ENCODE measurements at places on chromosomes 13 and 19. TPM values are rescaled to one million over a fixed set of nuclear protein-coding genes. Genes with fewer than 3 reads are reported as not detected.

DNA sequence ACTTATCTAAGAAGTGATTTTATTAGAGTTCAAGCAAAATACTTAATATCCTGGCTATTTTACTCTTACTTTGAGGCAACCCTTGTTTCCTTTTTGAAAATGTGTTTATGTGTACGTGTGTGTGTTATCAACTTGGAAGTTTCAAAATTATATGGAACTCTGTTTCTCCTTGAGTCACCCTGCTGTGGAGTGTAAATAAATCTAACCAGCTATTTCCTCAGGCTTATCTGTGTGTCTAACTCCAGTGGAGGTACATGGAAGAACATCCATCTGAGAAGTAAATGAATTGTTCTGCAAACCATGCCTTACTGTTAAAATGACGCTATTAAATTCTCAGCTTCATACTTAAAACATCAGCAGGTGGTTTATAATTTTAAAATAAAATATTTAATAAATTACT is 583.4 kb upstream of the SLITRK5 start:
- peak overlapping the region; percentile 73 for H3K27ac ChIP-seq
- H3K4me1 ChIP-seq, result peaks cover 3% of the 10 kb centered on the region
- no peaks in the 10 kb centered on the region for H3K27me3 ChIP-seq
- no peak overlapping the region for H3K4me3 ChIP-seq
- no peaks in the 10 kb centered on the region for H3K36me3 ChIP-seq
- peak; percentile 75 for DNase-seq

DNA sequence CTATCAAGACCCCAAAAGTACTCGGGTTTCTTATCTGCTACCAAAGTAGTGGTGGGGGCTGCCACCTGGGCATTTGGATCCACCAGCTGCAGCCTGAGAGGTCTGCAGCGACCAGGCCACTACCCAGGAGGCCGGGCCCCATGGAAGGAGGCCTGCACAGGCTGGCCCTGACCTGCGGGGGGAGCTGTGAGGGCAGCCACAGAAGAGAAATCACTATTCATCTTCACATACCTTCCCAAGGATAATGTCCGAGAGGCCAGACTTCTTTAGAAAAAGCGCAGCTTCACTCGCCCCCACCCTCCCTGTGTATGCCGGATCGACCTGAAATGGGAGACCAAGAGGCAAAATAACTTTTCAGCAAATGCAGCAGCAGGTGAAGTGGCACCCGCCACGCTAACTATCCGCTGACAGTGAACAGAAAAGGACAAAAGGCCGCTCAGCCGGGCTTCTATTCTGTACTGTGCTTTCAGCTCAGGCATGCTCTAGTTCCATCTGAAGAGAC is 30.1 kb downstream of the EPS15L1 start:
- H3K4me3 ChIP-seq, result no peak overlapping the region
- peaks cover 11% of the 10 kb centered on the region for H3K4me1 ChIP-seq
- H3K27me3 ChIP-seq, result no peaks in the 10 kb centered on the region
- DNase-seq, result no peak
- no peak overlapping the region for H3K27ac ChIP-seq

DNA sequence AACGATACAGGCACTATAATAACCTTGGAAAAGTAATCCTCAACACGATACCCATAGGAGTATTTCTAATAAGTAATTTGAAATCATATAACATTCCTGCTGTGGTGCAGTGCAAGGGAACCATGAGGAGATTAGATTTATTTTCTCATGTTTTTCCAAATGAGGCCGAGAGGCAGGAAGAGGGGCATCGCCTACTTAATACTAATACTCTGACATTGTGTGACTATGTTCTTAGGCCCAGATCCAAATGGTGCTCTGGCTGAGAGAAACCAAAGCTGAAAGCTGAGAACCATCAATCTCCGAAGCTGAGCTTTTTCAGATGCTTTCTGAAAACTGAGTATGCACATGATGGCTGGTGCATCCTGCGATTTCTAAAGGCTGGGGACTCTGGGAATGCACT is 248.0 kb upstream of the MAB21L1 start:
- H3K27ac ChIP-seq, result no peak overlapping the region
- peaks cover 8% of the 10 kb centered on the region for H3K4me1 ChIP-seq
- no peak overlapping the region for H3K4me3 ChIP-seq
- H3K27me3 ChIP-seq, result no peaks in the 10 kb centered on the region

- H3K4me1 ChIP-seq, result no peaks in the 10 kb centered on the region
- H3K4me3 ChIP-seq, result no peak overlapping the region
- no peaks in the 10 kb centered on the region for H3K27me3 ChIP-seq
- H3K36me3 ChIP-seq, result no peaks in the 10 kb centered on the region
- no peak for DNase-seq
Measured at GRCh38 chr13:19882231-19882630, 18.8 kb upstream of the ZMYM5 start.

GRCh38 chr13:82165396-82166174 is 1716.7 kb downstream of the SLITRK1 start:
- H3K27me3 ChIP-seq, result no peaks in the 10 kb centered on the region
- no peak overlapping the region for H3K27ac ChIP-seq
- H3K4me1 ChIP-seq, result no peaks in the 10 kb centered on the region
- no peak overlapping the region for H3K4me3 ChIP-seq
- no peak for DNase-seq

- peaks cover 39% of the 10 kb centered on the region for H3K36me3 ChIP-seq
- no peaks in the 10 kb centered on the region for H3K4me1 ChIP-seq
- DNase-seq, result no peak
- H3K27ac ChIP-seq, result no peak overlapping the region
- H3K27me3 ChIP-seq, result no peaks in the 10 kb centered on the region
Measured at GRCh38 chr19:16216744-16217670, 19.3 kb downstream of the AP1M1 start.

GRCh38 chr13:102903659-102904407 is 58.0 kb downstream of the ERCC5 start:
- no peaks in the 10 kb centered on the region for H3K4me1 ChIP-seq
- H3K36me3 ChIP-seq, result no peaks in the 10 kb centered on the region
- no peak overlapping the region for H3K4me3 ChIP-seq
- no peak overlapping the region for H3K27ac ChIP-seq

DNA sequence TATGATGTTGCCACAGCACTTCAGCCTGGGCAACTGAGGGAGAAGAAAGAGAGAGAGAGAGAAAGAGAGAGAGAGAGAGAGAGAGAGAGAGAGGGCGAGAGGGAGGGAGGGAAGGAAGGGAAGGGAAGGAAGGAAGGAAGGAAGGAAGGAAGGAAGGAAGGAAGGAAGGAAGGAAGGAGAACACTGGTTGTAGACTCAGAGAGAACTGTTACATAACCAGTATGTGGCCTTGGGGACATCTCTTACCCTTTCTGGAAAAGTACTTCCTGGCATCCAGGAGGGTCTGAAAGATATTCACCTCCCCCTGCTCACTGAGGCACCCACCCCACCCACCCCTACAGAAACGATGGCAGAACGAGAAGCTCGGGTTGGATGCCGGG is 2.7 kb upstream of the ARHGEF1 start:
- H3K27me3 ChIP-seq, result peaks cover 15% of the 10 kb centered on the region
- H3K4me1 ChIP-seq, result peaks cover 4% of the 10 kb centered on the region
- H3K36me3 ChIP-seq, result no peaks in the 10 kb centered on the region
- no peak overlapping the region for H3K4me3 ChIP-seq
- no peak for DNase-seq
- H3K27ac ChIP-seq, result no peak overlapping the region

- peak; percentile 98 for DNase-seq
- peaks cover 27% of the 10 kb centered on the region for H3K36me3 ChIP-seq
- H3K4me3 ChIP-seq, result no peak overlapping the region
- no peaks in the 10 kb centered on the region for H3K27me3 ChIP-seq
- peaks cover 24% of the 10 kb centered on the region for H3K4me1 ChIP-seq
Measured at GRCh38 chr13:20997301-20998161, 63.9 kb downstream of the LATS2 start.

DNA sequence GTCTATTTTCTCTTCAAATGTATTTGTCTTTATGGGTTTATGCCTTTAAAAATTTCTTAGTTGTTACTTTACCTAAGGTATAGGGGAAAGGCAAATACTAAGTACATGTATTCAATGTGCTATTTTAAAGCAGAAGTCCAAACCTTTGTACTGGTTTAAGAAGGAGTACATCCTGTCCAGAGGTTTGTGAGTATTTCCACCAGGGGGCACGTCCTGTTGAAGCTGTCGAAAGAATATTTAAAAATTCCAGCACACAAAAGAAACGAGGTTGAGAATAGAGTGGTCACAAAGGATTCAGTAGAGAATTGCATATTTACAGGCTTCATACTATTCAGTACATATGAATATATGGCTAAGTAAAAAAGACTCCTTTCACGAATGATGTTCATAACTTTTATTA is 59.8 kb downstream of the URI1 start:
- H3K4me3 ChIP-seq, result no peak overlapping the region
- peak; percentile 19 for DNase-seq
- H3K4me1 ChIP-seq, result no peaks in the 10 kb centered on the region
- no peaks in the 10 kb centered on the region for H3K27me3 ChIP-seq
- H3K27ac ChIP-seq, result no peak overlapping the region
- H3K36me3 ChIP-seq, result no peaks in the 10 kb centered on the region

GRCh38 chr19:45668342-45668871 is 386 bp downstream of the GIPR start:
- 0 out of 2 replicates have a peak overlapping the region, but pooled peaks have one; percentile 1 for H3K27ac ChIP-seq
- peaks cover 14% of the 10 kb centered on the region for H3K27me3 ChIP-seq
- H3K4me1 ChIP-seq, result peaks cover 5% of the 10 kb centered on the region
- peak overlapping the region; percentile 62 for H3K4me3 ChIP-seq
- DNase-seq, result no peak

GRCh38 chr13:23377983-23378632 is 55.4 kb downstream of the SACS start:
- H3K27me3 ChIP-seq, result no peaks in the 10 kb centered on the region
- peak; percentile 99 for DNase-seq
- no peak overlapping the region for H3K4me3 ChIP-seq

DNA sequence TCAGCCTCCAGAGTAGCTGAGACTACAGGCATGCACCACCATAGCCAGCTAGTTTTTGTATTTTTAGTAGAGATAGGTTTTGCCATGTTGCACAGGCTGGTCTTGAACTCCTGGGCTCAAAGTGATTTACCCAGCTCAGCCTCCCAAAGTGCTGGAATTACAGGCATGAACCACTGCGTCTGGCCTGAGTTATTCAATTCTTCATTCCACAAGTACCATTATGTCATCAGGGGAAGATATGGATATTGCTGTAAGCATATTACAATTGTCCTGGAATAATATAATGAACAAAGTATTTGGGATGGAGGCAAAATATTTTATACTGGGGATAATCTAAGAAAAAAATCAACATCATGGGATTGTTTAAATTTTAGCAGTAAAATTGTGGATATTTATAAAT is 646.0 kb upstream of the SLITRK6 start:
- H3K27ac ChIP-seq, result no peak overlapping the region
- no peak for DNase-seq
- H3K36me3 ChIP-seq, result no peaks in the 10 kb centered on the region
- H3K4me3 ChIP-seq, result no peak overlapping the region
- H3K27me3 ChIP-seq, result no peaks in the 10 kb centered on the region
- H3K4me1 ChIP-seq, result no peaks in the 10 kb centered on the region

- no peaks in the 10 kb centered on the region for H3K4me1 ChIP-seq
- H3K27ac ChIP-seq, result no peak overlapping the region
- peaks cover 42% of the 10 kb centered on the region for H3K36me3 ChIP-seq
- no peak overlapping the region for H3K4me3 ChIP-seq
Measured at GRCh38 chr13:113592571-113592970, 8.0 kb downstream of the TFDP1 start.

- no peak overlapping the region for H3K27ac ChIP-seq
- no peaks in the 10 kb centered on the region for H3K27me3 ChIP-seq
- H3K4me3 ChIP-seq, result no peak overlapping the region
- no peaks in the 10 kb centered on the region for H3K4me1 ChIP-seq
- DNase-seq, result peak; percentile 82
- no peaks in the 10 kb centered on the region for H3K36me3 ChIP-seq
Measured at GRCh38 chr19:23957660-23958281, 43.1 kb downstream of the ZNF726 start.

DNA sequence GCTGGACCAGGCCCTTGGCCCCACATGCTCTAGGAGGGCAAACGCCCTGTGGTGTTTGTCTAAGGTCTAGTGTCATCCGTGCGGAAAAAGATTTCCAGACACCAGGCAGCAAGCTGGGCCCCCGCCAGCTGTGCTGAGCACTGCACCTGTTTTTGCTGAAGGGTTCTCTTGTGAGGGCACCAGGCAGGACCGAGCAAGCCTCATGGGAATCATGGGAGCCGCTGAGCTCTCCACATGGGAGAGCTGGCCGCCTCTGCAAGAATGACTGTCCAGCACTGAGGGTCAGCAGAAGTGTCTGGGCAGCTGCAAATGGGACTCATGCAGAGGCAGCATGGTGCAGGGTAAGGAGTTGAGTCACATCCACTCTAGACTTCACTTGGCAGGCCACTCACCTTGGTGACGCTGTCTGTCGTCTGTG is 12.0 kb downstream of the B3GNT8 start:
- no peak for DNase-seq
- H3K27me3 ChIP-seq, result no peaks in the 10 kb centered on the region
- no peak overlapping the region for H3K4me3 ChIP-seq
- no peak overlapping the region for H3K27ac ChIP-seq
- peaks cover 50% of the 10 kb centered on the region for H3K36me3 ChIP-seq

- DNase-seq, result peak; percentile 59
- no peaks in the 10 kb centered on the region for H3K36me3 ChIP-seq
- H3K27me3 ChIP-seq, result peaks cover 3% of the 10 kb centered on the region
Measured at GRCh38 chr19:44927746-44928145, 13.3 kb downstream of the APOC1 start.

DNA sequence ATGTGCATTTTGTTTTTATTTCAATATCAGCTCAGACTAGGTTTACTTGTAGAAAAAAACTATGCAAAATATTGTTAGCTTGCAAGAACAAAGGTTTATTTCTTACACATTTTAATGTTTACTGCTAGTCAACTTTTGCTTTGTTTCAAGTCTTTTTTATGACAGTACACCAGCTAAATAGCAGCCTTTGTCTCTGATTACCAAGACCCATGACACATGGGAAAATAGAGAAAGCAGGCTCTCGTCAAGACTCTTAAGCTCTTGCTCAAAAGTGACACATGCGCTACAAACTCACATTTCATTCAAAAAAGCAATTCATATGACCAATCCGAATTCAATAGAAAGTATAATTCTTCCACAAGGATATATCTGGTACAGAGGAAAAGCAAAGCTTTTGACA is 642.3 kb upstream of the SLITRK1 start:
- H3K36me3 ChIP-seq, result no peaks in the 10 kb centered on the region
- H3K27ac ChIP-seq, result no peak overlapping the region
- no peak for DNase-seq
- H3K27me3 ChIP-seq, result no peaks in the 10 kb centered on the region
- no peaks in the 10 kb centered on the region for H3K4me1 ChIP-seq

DNA sequence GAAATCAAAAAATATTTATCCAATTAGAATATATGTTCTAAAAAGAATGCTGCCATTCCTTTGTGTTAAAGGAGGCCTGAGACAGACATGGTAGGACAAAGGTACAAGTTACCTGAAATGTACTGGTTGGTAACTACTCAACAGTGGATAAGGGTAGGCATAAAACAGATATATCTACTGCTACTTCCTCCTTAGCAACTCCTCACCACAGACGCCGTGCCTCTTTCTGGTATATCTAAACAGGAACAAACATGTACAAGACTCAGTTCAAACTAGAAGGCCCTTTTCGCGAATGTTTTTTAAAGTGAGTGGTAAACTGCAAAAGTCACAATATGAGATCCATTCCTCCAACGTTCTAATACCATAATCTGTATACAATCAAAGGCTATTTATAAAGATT is 86.9 kb downstream of the TBC1D4 start:
- H3K4me1 ChIP-seq, result peaks cover 2% of the 10 kb centered on the region
- H3K36me3 ChIP-seq, result no peaks in the 10 kb centered on the region
- H3K27ac ChIP-seq, result no peak overlapping the region
- DNase-seq, result no peak

CYP4F8 gene
- not detected for total RNA-seq

ZNF154 gene
- total RNA-seq, result 1.9 TPM

GPC6 gene
- total RNA-seq, result 31.4 TPM

MBD3L3 gene
- not detected for total RNA-seq

SIGLEC5 gene
- not detected for total RNA-seq

FXYD3 gene
- total RNA-seq, result not detected

All from IMR-90 (cell line).